GM10248 (cell line): ENCODE measurements at places on chromosomes 5 and 9.

DNA sequence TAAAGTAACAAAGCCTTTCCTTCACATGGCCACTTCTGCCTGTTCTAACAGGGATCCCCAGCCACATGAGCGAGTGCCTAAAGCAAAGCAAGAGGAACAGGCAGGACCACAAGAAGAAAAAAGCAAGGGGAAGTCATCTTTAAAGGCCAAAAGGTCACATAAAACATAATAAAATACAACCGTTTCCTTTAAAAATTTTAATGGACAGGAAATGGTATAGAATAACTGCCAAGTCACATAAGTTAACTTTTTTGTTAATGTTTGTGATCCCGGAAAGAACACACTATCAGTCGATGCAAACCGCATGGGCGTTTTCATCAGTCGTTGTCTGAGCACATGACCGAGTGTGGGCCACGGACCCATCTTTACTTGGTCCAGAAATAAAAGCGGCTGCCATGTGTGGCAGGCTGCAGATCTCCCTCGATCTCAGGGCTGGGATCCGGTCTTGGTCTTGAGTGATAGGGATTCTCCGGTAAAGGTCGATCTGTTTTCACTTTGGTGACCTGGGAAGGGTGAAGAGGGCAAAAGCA is 15.6 kb downstream of the NDUFA8 start:
- DNase-seq: no peak

GRCh38 chr9:123470121-123470782 is 114.3 kb downstream of the CRB2 start:
- no peak for DNase-seq

- DNase-seq: no peak
Observed at GRCh38 chr5:150080696-150081435, 5.5 kb downstream of the CSF1R start.

DNA sequence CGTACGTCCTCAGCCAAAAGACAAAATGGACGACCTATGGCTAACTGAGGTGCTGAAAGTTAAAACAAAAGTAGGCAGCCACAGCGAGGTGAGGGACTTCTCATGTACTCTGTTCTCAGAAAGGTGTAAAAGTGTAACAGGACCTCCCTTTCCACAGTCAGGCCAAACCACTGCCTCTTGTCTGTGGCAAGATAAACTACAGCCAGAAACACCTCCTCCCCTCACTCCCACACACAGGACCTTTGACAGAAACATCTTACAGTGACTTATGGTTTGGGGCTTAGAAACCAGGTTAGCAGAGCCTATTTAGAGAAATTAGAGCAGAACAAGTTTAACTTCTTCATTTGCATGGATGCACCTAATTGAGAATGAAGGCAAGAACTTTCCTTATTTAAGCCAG is 499.1 kb upstream of the GRIN3A start:
- no peak for DNase-seq

GRCh38 chr5:58999804-59000203 is 416.9 kb downstream of the RAB3C start:
- DNase-seq: no peak

DNA sequence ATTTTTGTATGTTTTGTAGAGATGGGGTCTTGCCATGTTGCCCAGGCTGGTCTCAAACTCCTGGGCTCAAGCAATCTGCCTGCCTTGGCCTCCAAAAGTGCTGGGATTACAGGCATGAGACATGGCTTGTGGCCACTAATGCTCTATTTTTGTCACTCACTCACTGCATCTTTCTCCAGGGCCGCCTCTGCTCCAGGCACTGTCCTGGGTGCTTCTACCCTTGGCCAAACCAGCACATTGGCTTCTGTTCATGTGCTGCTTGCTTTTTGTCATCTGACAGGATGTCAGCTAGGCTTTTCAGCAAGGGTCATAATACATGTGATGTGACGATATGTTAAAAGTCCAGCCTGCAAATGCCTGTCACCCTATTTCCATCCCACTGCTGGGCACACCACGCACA is 3.2 kb downstream of the ODF2 start:
- no peak for DNase-seq

DNA sequence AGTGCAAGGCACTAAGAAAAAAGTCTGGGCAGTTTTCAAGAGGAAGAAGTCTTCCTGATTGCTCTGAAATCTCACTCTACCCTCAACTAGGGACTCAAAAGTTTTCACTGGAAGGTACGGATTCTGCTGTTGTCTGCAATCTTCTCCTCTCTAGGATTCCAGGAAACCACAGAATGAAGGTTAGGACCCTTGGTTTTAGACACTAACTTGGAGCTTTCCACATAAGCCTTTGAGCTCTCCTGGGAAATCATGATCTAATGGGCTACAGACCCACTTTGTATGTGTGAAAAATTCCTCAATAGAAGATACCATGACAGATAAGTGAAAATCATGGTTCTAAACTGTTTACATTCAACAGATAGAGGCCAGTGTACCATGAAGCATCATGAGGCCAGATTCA is 265.1 kb downstream of the PSAT1 start:
- DNase-seq: no peak

- peak; percentile 69 for DNase-seq
Observed at GRCh38 chr9:110183208-110184145, 24.5 kb downstream of the C9orf152 start.

DNA sequence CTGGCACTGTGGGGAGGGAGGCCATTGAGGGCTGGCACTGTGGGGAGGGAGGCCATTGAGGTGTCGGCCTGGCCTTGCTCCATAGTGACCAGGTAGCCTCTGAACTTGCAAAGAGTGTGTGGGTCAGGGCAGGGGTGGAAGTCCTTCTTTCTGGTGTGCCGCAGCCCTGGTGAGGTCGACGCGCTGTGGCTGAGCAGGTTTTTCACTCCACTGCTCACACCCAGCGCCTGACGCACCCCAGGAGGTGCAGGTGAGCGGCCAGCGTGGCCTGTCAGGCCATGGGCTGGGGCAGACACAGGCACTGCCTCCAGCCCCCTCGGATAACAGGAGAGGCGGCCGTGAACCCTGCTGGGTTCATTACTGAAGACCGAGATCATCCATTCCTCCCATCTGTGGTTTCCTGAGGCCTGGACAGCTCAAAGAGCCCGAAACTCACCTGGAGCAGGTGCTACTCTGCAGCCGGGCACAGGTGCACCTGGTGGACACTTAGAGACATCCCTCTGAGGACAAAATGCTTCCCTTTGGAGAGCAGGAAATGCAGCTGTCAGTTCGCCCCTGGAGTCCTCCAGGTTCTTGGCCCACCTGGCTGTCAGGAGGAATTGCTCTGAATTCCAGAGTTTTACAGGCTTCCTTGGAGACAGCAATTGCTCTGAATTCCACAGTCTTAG is 32.4 kb downstream of the LHX3 start:
- DNase-seq: no peak

- DNase-seq: peak; percentile 63
Observed at GRCh38 chr5:141492168-141492885, 3.4 kb downstream of the PCDHGC5 start.

DNA sequence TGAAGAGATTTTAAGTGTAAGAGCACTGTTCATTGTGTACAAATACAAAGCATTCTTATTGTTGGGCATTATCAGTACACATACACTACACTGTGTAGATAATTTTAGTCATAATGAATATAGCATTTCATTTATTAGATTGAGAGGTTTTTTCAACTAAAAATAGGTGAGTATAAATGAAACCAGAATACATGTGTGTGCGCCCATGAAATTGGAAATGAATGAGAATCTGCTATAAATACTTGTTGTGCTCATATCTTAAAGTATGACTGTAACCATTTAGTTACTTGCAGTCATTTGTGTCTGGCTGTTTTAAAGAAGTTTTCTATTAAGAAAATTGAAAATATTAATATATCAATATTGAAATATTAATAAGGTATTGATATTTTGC is 189.0 kb upstream of the MEF2C start:
- peak; percentile 15 for DNase-seq

GRCh38 chr9:118395415-118395814 is 691.2 kb downstream of the TLR4 start:
- DNase-seq: no peak

DNA sequence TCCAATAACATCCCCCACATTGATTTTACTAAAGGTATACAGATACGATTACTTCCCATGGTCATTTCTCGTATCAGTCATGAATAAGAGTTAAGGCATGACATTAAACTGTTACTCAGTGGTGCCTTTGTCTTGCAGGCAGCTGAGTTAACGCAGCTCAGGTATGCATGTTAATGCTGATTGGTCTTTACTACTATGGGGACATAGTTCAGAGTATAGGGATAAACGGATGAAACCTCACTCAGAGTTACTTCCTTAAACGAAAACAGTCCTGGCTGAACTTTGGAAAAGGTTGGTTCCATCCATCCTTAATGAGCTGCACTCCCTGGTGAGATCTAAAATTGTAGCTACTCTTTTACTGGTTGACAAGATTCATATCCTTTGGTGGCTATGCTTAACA is 87.0 kb downstream of the ACTL7B start:
- no peak for DNase-seq

DNA sequence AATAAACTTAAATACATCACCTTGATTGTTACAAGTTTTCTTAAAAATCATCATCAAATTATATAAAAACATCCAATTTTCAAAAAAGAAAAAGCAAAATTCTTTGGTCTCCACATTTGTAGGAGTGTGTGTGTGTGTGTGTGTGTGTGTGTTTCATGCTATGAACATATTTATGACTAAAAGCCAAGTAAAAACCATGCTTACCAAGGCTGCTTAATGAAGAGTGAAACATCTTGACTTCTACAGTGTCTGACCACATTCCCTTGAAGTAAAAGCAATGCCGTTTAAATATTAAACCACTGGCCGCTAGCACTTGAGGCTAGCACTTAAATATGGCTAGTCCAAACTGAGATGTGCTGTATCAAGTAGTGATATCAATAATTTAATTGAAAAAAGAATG is 549.1 kb upstream of the CCNG1 start:
- DNase-seq: no peak

GRCh38 chr5:111548992-111549649 is 36.8 kb upstream of the STARD4 start:
- DNase-seq: no peak
